Activated T-helper 2 cell treated with anti-CD3 and anti-CD28 coated beads, Interferon-gamma antibody, Interleukin-2, Interleukin-4, amounts not matched to agents 10 μg/mL and 5 μg/mL and 100 μg/mL, durations not matched to agents 14 hours and 24 hours and 36 hours (primary cell): ENCODE measurements at places on chromosomes 12 and 14. TPM values are rescaled to one million over a fixed set of nuclear protein-coding genes. Genes with fewer than 3 reads are reported as not detected.

The PTPRQ gene
- not detected in 2 replicates for total RNA-seq

The SLC39A9 gene
- 43.7 and 46.7 TPM in 2 replicates for total RNA-seq

The LRTM2 gene
- total RNA-seq, result 0.07 and 0.09 TPM in 2 replicates

The NTS gene
- total RNA-seq, result not detected in 2 replicates

- H3K4me3 ChIP-seq, result no peak overlapping the region
- no peak overlapping the region for H3K27ac ChIP-seq
- no peaks in the 10 kb centered on the region for H3K36me3 ChIP-seq
- DNase-seq, result no peak
- no peaks in the 10 kb centered on the region for H3K4me1 ChIP-seq
These were observed 121.2 kb downstream of the ZNF664 start for GRCh38 chr12:124094188-124094587.

DNA sequence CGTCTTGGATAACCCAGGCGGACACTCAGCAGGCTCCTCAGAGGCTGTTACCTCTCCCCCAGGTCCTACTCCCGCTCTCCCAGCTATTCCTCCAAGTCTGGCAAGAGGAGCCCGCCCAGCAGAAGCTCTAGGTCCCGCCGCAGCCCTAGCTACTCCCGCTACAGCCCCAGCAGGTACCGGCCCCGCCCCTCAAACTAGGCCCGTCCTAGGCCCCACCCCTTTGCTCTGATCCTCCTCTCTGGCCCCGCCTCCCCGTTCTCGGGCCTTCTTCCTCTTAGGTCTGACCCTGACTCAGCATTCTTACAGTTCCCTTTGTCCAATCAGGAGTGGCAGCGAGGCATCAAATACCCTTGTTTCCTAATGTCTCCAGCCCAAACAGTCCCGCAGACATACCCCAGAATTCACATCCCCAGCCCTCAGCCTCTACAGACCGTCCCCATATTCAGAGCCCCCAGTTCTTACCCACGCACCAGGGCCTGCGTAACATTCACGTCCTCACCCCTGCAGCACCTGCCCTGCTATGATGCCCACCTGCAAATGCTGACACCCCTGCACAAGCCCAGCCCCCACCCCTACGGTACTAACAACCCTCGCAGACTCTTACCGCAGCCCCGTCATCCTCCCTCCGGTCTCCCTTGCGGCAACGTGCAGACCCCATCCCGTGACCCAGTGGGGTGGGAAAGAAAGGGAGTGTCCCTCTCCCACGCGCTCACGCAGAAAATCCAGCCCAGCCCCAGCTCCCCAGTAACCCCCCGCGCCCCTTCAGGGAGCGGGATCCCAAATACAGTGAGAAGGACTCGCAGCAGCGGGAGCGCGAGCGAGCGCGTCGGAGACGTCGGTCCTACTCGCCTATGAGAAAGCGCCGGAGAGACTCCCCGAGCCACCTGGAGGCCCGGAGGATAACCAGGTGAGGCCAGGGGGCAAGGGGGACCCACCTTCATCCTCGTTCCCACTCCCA lies 25.0 kb upstream of the HSPB8 start:
- no peak overlapping the region for H3K4me3 ChIP-seq
- no peaks in the 10 kb centered on the region for H3K36me3 ChIP-seq
- peaks cover 4% of the 10 kb centered on the region for H3K27me3 ChIP-seq
- peak; percentile 8 for DNase-seq
- H3K4me1 ChIP-seq, result peaks cover 3% of the 10 kb centered on the region

GRCh38 chr12:26712892-26713291 lies 120.1 kb downstream of the ITPR2 start:
- no peak for DNase-seq
- peaks cover 26% of the 10 kb centered on the region for H3K36me3 ChIP-seq
- H3K4me3 ChIP-seq, result no peak overlapping the region

- no peaks in the 10 kb centered on the region for H3K36me3 ChIP-seq
- peaks cover 4% of the 10 kb centered on the region for H3K4me1 ChIP-seq
- DNase-seq, result no peak
- H3K4me3 ChIP-seq, result no peak overlapping the region
- no peak overlapping the region for H3K27ac ChIP-seq
These were observed 18.8 kb upstream of the RCOR1 start for GRCh38 chr14:102573591-102574046.

GRCh38 chr12:54917001-54917488 lies 62.7 kb downstream of the MUCL1 start:
- H3K4me3 ChIP-seq, result no peak overlapping the region
- no peak for DNase-seq
- H3K4me1 ChIP-seq, result no peaks in the 10 kb centered on the region
- no peaks in the 10 kb centered on the region for H3K27me3 ChIP-seq

DNA sequence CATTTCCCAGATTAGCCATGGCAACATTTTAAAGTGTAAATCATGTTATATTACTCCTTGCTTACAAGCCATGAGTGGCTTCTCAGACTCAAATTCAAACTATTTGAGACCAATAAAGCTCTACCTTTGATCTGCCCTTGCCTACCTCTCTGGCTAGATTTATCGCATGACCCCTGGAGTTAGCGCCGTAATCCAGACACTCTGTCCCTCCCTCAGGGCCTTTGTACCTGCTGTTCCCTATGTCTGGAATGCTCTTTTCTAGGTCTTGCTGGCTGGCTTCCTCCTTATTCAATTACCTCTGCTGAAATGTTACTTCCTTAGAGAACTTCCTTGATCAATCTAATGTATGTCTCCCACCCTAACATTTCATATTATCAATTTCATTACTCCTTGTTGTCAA lies 16.3 kb downstream of the SIX4 start:
- H3K27ac ChIP-seq, result no peak overlapping the region
- H3K4me1 ChIP-seq, result no peaks in the 10 kb centered on the region
- no peaks in the 10 kb centered on the region for H3K36me3 ChIP-seq
- DNase-seq, result no peak
- no peak overlapping the region for H3K4me3 ChIP-seq

- DNase-seq, result no peak
- H3K27me3 ChIP-seq, result no peaks in the 10 kb centered on the region
- no peak overlapping the region for H3K4me3 ChIP-seq
- H3K36me3 ChIP-seq, result no peaks in the 10 kb centered on the region
These were observed 360.1 kb upstream of the TBX3 start for GRCh38 chr12:115044073-115044472.

DNA sequence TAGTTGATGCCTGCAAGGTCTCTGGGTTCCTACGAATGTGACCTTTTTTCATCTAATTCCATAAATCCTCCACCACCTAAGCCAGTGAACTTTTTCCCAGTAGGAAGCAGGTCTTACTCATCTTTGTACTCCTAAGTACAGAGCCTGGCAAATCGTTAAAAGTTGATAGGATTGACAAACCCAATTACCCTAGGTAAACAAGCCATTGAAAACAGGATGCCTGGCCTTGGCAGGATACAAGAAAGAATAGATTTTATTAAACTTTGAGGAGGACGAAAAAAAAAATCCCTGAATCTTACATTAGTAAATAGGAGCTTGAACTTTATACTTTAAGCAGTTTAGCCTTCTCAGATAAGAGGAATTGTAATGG lies 5.6 kb downstream of the TBPL2 start:
- H3K4me1 ChIP-seq, result peaks cover 20% of the 10 kb centered on the region
- no peak overlapping the region for H3K4me3 ChIP-seq
- peaks cover 7% of the 10 kb centered on the region for H3K27me3 ChIP-seq
- no peaks in the 10 kb centered on the region for H3K36me3 ChIP-seq
- H3K27ac ChIP-seq, result no peak overlapping the region

GRCh38 chr14:52446355-52446754 lies 106.0 kb downstream of the TXNDC16 start:
- DNase-seq, result no peak
- peaks cover 16% of the 10 kb centered on the region for H3K4me1 ChIP-seq
- H3K27ac ChIP-seq, result no peak overlapping the region
- no peak overlapping the region for H3K4me3 ChIP-seq

DNA sequence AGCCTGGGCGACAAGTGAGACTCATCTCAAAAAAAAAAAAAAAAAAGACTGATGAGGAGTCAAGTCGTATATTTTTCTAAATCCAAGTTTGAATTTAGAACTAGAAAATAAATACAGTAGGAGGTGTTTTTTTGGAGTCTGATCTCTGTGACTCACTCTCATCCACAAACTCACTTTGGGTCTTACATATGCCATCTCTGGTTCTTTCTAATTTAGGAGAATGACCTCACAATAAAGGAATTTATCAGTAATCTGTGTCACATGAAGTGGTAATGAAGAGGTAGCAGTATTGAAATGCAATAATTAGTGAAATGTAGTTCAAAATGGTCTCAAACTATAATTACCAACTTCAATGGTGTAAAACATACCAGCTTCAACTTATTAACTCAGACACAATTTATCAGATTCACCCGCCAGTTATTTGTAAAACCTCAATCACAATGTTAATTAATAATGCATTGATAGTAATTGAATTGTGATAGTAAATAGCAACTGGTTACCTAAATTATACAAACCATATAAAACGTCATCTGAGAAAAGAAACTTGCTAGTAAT lies 4.4 kb upstream of the CFL2 start:
- peaks cover 31% of the 10 kb centered on the region for H3K27me3 ChIP-seq

- H3K4me3 ChIP-seq, result no peak overlapping the region
- no peaks in the 10 kb centered on the region for H3K4me1 ChIP-seq
- no peak for DNase-seq
- no peaks in the 10 kb centered on the region for H3K36me3 ChIP-seq
- H3K27ac ChIP-seq, result no peak overlapping the region
- no peaks in the 10 kb centered on the region for H3K27me3 ChIP-seq
These were observed 151.3 kb upstream of the PRKD1 start for GRCh38 chr14:30078811-30079402.

- peaks cover 2% of the 10 kb centered on the region for H3K4me1 ChIP-seq
- H3K36me3 ChIP-seq, result no peaks in the 10 kb centered on the region
- no peak overlapping the region for H3K4me3 ChIP-seq
- H3K27ac ChIP-seq, result no peak overlapping the region
These were observed 121.9 kb downstream of the SPTSSA start for GRCh38 chr14:34340025-34340625.

DNA sequence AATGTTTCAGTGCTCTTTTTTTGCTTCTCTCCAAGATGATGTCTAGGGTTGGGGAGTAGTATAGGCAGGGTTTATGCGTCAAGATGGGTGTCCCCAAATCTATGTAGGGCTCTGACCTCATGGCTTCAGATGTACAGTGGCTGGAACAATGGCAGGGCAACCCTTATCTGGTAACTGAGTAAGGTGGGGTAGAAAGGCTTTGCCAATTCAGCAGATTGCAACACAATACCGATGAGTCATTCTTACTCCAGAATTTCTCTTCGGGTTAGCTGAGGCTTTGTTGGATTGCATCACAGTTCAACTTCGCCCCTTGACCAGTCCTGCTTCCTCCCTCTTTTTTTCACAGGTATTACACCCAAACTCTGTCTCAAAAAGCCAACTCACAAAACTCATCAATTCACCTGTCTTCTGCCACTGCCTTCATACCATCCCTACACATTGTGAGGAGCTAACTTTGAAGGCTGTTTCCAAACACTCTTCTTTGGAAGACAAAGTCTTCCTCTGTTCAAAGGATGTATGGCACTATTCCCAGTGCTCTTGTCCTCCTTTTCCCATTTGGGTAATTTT lies 190.2 kb upstream of the CNOT2 start:
- peaks cover 9% of the 10 kb centered on the region for H3K4me1 ChIP-seq
- no peaks in the 10 kb centered on the region for H3K27me3 ChIP-seq
- no peak overlapping the region for H3K27ac ChIP-seq
- no peak overlapping the region for H3K4me3 ChIP-seq
- no peaks in the 10 kb centered on the region for H3K36me3 ChIP-seq

DNA sequence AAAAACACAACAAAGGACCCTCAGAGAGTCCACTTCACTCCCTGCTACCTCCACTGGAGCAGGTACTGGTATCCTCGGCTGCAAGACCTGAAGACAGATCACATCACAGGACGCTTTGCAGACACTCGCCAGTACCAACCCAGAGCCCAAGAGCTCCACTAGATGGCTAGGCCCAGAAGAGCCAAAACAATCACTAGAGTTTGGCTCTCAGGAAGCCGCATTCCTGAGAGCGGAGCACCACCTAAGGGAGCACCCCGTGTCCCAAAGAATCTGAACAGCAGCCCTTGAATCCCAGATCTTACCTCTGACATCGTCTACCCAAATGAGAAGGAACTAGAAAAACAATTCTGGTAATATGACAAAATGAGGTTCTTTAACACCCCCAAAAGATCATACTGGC lies 399.8 kb downstream of the RAD51B start:
- H3K4me1 ChIP-seq, result peaks cover 12% of the 10 kb centered on the region
- no peak overlapping the region for H3K4me3 ChIP-seq
- DNase-seq, result no peak
- no peak overlapping the region for H3K27ac ChIP-seq

DNA sequence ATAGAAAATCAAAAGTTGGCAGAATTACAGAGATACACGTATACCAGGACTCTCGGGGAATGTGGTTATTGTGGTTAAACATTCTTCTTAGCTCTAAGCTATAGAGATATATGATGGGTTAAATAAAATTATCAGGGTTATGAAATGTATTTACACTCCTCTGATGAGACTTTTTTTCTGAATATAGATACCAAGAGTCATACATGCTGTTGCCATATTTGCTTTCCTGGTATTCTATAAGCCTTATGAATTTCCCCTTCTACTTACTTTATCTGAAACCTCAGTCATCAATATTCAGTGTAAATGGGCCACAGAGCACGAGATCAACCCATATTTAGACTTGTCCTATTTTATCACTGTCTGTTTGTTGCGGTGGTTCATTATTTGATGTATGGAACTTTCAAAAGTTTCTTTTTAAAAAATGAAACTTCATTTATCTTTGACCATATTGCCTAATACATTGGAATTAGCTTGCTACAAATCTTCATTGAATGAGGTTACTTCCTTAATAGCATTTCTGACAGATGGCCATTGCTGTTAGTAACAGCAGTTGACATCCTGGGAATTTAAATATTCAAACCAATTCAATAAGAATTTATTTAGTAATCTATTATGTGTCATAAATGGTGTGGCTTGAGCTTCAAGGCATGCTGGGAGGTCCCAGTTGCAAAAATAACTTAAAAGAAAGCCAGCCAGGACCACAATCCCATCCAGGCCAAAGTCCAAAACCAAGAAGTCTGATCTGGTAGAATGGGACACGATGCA lies 393.5 kb downstream of the PCNX1 start:
- H3K4me3 ChIP-seq, result no peak overlapping the region
- no peak for DNase-seq
- H3K27me3 ChIP-seq, result no peaks in the 10 kb centered on the region
- H3K36me3 ChIP-seq, result peaks cover 12% of the 10 kb centered on the region
